ENCODE measurements at places on chromosomes 7 and 10.

DNA sequence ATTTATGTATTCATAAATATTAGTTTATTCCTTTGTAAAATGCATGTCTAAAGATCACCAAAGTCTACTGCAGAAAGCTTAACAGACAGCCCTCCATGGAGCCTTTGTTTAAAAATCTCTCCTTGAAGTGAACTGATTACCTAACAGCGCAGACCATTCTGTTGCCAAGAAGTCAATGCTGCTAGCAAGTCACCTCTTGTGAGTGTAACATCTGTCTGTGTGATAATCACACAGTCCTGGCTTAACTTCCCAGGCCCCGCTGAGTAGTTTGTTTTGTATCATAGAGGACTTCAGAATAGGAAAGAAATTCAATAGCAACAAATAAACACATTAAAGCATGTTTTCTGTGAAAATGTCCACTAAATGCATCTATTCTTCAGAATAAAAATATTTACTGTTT is 435.3 kb upstream of the IGFBP3 start:
- no peak for DNase-seq

DNA sequence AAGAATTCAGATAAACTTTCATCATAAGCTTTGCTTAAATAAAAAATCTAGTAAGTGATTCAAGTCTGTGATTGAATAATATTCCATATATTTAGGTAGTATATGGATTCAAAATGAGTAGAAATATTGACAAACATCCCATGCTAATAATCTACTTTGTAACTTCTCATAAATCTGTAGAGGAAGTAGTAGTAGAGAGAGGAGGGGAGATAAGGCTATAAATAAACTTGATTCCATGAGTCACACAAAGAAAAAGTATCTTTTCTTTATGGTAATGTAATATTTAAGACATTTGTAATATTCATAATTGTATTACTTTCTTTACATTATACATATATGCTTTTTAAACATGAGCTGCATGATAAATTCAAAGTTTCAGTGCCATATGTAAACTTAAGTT is 25.6 kb upstream of the CD36 start:
- DNase-seq: no peak

DNA sequence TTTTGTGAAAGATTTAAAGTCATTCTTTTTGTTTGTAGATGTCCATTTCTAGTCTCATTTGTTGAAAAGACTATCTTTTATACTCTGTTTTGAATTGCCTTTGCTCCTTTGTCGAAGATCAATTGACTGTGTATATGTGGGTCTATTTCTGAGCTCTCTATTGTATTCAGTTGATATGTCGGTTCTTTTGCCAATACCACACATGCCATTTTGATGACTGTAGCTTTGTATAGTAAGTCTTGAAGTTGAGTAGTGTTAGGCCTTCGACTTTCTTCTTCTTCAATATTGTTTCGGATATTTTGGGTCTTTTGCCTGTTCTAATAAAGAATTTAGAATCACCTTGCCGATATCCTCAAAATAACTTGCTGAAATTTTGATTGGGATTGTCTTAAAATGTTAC is 104.5 kb downstream of the CCSER2 start:
- no peak for DNase-seq

GRCh38 chr7:92834507-92835260 is 1.7 kb downstream of the CDK6 start:
- DNase-seq: peak; percentile 34

DNA sequence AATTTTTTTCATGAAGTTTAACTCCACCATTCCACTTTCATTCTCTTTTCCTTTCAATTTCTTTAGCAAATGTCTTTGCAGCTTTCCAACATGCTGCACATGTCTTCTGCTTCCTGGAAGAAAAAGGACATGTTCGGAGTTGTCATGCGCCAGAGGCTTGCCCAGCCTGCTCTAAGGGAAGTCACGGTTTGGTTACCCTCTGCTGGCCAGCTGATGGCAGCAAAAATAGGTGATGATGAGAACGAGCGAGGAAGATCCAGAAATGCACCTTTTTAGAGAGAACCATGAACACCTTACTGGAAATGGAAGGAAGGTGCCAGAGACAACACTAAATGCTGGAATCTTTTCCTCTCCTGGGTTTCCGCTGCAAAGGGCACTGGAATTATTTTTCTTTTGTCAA is 4.9 kb upstream of the ZSCAN21 start:
- no peak for DNase-seq

DNA sequence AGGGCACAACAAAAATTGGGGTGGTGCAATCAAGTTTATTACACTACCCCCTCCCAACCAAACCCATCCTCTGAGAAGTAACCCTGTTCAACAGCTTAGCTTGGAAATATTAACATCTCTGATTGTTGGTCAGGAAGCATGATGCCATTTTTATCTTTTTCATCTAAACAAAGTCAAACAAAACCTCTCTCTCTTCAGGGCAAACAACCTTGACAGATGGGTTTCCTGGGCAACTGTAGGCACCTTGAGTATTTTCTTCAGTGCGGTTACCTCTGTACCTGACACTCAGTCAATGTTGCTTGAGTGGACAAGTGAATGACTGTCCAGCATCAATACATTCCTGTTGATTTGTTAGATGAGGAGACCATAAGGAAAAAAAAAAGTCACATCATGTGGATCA is 183.6 kb downstream of the NRP1 start:
- DNase-seq: no peak

- DNase-seq: no peak
These were observed 136.7 kb downstream of the NEBL start for GRCh38 chr10:20760460-20760859.

DNA sequence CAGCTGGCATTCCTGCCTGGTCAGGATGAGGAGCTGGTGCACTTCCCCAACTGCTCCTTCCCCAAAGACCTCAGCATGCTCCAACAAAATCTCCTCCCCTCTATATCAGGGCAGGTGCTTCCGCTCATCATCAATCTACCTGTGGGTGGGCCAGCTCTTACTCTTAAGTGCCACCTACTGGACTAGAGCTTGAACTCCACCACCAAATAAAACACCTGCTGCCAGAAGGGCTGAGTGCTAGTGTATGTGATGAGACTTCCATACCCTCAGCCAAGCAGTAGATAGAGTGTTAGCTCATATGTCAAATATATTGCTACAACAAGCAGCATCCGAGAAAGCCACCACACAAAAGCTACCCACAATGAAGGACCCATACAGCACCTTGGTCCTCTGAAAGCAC is 264.3 kb downstream of the RNLS start:
- no peak for DNase-seq

DNA sequence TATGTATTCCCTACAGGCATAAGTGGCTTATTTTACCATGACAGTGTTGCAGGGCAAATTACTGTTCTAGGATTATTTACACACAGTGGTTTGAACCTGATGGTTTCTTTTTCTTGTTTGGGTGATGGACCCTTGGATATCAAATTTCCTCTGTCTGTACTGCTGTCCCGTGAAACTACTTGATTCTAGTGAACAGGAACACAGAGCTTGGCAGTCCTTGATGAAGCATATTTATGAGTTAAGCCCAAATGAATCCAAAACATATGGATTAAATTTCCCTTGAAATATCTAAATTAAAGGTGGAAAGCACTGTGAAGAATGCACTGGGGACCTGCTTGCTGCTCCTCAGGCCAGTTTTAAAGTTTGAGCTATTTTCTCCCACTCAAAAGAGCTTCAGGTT is 635.3 kb downstream of the INHBA start:
- no peak for DNase-seq

GRCh38 chr10:20466731-20467130 is 430.4 kb downstream of the NEBL start:
- peak; percentile 27 for DNase-seq

GRCh38 chr7:49778731-49779270 is 5.4 kb downstream of the VWC2 start:
- no peak for DNase-seq

- DNase-seq: no peak
These were observed 21.4 kb downstream of the DENND2A start for GRCh38 chr7:140619176-140619575.

GRCh38 chr7:2255145-2256139 is 13.4 kb downstream of the NUDT1 start:
- DNase-seq: no peak

- peak; percentile 42 for DNase-seq
These were observed 76.8 kb downstream of the TPST1 start for GRCh38 chr7:66281678-66282590.

GRCh38 chr7:1348096-1348822 is 111.0 kb downstream of the MICALL2 start:
- no peak for DNase-seq

GRCh38 chr7:142436601-142437000 is 178.7 kb upstream of the PRSS58 start:
- DNase-seq: no peak

DNA sequence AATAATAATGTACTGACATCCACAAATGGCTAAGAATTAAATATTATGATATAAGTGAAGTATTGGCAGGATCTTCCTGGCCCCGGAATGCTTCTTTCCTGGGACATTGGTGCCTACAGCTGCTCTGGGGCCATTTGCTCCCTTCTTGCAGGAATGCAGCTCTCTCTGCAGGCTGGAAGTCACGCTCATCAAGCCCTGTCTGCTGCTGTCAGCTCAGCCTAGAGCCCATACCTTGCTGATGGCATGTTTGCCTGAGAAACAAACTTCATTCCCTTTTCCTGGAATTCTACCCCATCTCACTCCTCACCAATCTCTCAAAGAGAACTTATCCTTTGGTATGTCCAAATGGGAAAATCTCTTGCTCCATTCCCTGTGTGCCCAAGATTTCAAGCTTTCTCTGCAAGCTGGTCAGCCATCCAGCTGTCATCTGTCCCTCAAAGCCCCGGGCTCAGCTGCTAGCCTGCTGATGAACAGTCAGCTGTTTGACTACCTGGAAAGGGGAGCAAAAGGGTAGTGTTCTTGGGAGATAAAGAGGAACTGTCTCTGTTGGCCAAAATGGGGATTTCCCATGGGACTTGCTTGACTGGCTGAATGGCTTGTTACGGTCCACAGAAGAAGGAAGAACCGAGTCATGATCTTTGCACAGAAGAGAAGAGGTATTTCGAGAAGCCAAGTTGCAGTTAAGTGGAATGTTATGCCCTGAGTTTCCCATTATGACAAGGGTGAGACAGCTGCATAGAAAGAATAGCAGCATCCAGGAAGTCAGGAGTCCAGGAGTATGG is 12.0 kb upstream of the RASSF4 start:
- DNase-seq: no peak

DNA sequence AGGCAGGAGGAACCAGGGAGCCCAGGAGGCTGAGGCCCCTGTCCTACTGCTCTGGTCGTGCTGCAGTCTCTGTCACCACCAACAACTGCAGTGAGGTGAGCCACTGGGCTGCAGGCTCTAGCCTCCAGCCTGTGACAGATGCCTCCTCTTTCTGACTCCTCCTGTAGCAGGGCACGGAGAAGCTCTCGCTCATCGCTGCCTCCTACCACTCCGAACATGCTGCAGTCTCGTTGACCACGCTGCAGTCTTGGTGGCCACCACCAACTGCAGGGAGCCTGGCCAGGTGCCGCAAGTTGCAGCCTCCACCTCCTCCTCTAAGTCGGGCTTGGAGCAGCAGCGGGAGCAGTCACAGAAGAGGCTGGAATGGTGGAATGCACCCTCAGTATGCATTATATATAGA is 22.1 kb upstream of the VOPP1 start:
- no peak for DNase-seq

- peak; percentile 61 for DNase-seq
These were observed 130.3 kb downstream of the PKD1L1 start for GRCh38 chr7:47817917-47818316.

DNA sequence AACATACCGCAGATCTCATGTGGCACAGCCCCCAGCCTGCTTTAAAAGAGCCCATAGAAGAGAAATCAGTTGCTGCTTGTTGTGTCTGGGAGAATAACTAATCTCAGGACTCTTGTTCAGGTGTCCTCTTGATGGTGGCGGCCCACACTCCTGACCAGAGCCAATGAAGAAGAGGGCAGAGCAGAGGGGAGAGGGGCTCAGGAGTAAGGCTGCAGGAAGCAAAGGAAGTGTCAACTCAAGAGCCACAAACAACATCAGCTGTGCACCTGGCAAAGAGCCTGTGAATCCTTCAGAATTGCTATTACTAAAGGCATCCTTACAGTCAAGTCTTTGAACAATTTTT is 59.8 kb upstream of the PTN start:
- no peak for DNase-seq

DNA sequence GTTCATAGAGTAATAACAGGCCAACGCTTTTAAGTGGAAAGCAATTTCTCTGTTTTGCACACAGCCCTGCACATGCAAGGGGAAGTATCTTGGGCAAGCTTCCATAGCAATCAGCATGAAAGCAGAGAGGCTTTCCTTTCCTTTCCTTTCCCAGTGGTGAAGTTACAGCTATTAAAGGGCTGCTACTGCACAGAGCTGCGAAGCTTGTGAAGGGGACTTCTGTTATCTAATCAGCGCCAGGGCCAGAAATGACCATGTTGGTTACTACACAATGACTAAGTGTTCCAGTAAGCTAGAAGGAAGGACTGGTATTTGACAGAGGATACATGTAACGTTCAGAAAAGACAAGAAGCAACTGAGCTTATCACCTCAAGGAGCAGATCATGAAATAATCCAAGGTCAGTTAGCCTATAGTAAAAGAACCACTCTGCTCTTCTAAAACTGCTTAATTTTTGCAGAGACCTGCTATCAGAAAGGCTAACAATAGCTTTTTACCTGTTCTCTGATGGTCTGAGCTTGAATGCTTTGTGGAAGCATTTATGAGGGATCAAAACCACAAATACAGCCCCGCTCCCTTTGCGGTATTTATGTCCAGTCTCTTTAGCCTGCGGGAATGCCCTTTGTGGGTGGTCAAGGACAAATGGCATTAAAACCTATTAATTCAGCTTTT is 45.9 kb downstream of the SGMS1 start:
- DNase-seq: peak; percentile 74

DNA sequence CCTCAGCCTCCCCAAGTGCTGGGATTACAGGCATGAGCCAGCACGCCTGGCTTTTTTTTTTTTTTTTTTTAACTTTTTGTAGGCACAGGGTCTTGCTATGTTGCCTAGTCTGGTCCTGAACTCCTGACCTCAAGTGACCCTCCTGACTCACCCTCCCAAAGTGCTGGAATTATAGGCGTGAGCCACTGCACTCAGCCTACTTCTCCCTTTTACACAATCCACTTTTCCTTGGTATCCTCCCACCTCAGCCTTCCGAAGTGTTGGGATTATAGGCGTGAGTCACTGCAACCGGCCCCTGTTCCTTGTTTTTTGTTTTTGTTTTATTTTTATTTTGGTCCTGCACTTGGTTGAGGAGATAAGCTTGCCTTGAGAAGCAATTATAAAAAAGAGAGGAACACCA is 75.9 kb upstream of the KMT2C start:
- no peak for DNase-seq

DNA sequence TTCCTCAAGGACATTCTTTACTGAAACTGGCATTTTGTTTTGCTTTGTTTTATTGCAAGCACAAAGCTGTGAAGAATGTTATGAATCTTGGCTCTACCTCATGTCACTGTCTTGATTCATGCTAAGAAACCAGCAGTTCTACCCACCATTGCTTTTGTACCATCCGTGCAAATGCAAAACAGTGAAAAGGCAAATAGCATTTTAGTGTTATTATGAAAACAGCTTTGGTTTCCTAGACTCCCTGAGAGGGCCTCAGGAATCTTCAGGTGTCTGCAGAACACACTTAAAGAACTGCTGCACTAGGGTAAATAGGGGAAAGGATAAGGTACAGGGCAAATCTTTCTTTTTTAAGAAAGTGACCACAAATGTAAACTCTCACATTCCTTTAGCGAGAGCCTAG is 318.9 kb downstream of the AHR start:
- DNase-seq: no peak

GRCh38 chr10:61812052-61812721 is 89.3 kb upstream of the ARID5B start:
- DNase-seq: no peak
